T-helper 17 cell (primary cell): ENCODE measurements at places on chromosomes 7 and 10.

GRCh38 chr7:143979359-143979758 lies 20.8 kb upstream of the OR6B1 start:
- DNase-seq: no peak

DNA sequence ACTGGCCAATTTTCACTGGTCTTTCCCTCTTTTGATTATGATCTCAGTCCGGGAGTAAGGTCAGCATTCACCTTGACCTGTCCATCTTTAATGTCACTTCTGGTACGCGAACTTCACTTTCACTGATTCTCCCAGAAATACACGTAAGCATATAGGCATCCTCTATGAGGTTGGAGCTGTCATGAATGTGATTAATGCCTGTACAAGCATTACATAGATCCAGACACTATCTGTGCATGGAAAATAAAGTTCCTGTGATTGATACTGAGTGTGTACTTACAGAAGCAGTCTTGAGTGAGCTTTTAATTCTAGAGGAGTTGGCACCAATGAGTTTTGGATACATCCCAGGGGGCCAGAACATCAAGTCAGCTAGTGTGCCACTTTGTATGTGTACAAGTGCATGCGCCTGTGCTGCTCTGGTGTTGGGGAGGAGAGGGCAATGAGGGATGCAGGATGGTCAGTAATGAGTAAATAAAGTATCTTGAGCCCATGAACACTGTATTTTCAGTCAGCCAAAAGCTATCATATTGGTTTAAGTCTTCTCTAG lies 6.0 kb downstream of the PTPRZ1 start:
- DNase-seq: no peak

DNA sequence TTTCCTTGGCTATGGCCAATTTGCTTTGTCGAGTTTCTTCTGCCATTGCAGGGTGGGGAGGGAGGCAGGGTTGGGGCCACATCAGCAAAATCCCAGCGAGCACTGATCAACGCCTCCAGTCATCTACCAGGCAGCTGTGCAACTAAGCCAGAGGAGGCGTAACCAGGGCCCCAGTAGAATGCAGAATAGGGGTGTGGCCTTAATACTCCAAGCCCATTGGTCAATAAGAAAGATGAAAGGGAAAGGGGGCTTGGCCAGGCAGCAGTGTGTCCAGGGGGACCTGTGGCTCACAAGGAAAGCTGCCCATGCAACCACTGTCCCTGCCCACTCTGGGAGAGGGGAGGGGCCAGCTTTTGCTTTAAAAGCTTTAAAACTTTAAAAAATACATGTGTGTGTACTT lies 21.5 kb upstream of the GGCT start:
- no peak for DNase-seq

DNA sequence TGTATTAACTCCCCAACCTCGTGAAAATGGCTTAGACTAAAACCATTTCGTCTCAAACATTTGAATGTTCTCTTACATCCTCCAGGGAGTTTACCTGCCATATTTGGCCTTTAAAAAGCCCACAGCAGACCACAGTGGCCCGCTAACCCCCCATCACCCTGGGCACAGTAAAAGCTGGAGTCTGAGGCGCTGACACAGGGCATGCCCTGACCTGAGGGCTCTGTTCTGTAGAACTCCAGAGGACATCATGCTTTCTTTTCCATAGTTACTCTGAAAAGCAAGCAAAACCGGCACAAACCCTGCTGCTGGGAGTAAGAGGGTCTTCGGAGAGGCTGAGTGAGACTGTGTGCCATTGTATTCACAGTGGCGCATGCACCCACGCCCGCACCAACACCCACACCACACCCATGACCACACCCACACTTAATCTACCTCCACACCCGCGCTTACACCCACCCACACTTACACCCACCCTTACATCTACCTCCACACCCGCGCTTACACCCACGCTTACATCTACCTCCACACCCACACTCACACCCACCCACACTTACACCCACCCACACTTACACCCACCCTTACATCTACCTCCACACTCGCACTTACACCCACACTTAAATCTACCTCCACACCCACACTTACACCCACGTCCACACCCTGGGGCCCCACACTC lies 32.1 kb downstream of the LRRC27 start:
- DNase-seq: no peak

DNA sequence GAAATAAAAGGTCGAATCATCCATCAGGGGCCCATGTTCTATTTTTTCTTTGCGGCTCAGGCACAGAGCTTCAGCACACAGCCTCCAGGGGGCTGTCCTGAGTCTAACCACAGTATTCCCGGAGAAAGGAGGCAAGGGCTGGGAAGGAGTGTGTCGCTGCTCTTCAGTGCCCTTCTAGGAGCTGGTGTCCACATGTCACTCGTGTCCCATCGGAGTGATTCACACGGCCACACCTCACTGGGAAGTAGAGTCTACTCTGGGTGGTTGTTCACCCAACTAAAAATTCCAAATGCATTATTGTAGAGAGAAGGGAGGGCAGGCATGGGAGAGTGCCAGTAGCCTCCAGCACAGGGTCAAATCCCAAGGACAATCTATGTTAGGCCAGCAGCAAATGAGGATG lies 114.8 kb upstream of the LANCL2 start:
- no peak for DNase-seq

GRCh38 chr10:51251110-51251509 lies 176.8 kb downstream of the PRKG1 start:
- DNase-seq: no peak

DNA sequence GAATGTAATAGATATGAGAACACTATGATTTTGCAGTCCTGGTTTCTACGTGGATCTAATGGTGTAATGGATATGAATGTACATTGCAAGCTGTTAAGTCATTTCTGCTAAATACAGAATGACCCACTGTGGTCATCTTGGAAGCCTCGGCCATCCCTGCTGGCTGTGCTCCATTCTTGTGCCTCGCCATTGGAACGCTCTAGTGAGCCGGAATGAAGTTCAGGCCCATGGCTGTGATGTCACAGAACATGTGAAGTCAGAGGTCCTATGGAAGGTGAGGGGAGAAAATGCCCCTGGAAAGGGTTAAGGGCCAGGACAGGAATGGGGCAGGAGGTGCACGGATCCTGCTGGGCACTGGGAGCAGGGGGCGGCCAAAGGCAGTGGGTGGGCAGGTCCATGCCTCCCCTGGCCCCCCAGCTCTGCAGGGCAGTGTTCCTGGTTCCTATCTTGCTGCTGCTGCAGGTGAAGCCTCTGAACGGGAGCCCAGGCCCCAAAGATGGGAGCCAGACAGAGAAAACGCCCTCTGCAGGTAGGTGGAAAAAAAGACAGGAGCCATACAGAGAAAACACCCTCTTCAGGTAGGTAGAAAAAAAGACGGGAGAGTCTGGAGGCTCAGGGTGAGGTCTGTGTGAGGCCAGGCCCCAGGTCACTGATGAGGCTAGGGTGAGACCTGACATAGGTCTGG lies at the start of gene LLCFC1:
Gene LLCFC1, plus strand, starts transcription at position 259 of the 685 bp plus-strand sequence. Its CDS starts 138 bp downstream, at position 397.
- DNase-seq: no peak

DNA sequence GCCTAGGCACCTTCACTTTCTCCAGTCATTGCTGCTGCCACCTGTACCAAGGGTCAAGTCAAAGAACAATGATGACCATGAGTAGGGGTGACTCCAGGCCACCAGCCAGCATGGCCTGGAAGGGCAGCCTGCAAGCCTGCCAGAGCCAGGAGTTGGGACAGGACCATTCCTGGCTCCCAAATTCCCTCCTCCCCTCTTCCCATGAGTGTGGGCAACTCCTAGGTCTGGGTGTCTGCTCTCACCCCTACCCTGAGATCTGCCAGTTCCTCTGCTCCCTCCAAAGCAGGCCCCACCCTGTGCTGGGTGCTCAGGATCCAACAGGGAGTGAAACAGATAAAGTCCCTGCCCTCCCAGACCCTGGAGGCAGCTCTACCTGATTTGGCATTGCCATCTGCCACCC lies 125.8 kb upstream of the NANOS1 start:
- DNase-seq: no peak

DNA sequence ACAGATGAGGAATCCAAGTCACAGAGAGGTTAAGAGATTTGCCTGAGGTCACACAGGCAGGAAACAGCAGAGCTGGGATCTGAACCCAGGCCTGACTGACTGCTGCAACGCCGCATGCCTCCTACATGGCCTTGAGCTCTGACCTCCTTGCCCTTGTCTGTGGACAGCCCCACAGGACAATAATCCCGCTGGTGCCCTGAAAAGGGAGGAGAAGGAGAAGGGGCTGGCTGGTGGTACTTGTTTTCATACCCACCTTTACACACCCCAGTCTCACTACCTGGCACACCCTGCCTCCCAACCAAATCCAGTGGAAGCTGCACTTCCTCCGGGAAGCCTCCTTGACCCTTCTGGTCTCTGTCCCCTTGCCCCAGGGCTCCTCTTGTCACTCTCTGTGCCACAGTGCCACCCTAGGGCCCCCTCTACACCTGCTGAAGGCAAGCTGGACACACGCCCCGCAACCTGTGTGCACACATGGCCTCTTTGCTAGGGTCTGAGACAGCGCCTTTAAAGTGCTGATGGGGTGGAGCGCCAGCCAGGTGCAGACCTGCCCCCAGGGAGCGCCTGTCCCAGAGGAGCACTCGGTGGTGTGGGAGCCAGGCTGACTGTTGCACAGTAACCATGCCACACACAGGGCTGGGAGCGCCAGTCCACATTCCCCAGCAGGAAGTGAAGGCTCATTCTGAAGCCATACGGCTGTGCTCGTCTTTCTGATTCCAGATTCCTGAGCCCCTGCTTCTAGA lies 38.6 kb downstream of the ZCCHC24 start:
- no peak for DNase-seq

- no peak for DNase-seq
Observed at GRCh38 chr10:64037071-64037661, 516.0 kb downstream of the REEP3 start.

GRCh38 chr7:35714407-35714806 lies 19.5 kb upstream of the HERPUD2 start:
- DNase-seq: no peak

DNA sequence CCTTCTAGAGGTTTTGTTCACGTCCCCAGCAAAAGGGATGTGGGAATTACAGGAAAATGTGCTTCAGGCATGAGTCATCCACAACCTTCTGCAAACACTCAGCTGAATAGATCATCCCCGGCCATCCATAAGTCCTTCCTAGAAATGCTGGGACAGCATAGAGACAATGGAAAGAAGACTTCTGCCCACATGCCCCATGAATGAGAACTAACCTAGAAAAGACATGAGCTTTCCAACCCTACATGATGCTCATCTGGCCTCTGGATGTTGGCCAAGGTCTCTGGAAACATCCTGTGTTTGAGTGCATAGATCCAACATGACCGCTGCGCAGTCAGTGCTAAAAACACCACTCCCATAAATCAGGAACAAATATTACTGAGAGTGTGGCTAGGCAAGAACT lies 277.5 kb downstream of the PLXNA4 start:
- no peak for DNase-seq

- DNase-seq: no peak
Observed at GRCh38 chr10:51158832-51159231, 84.5 kb downstream of the PRKG1 start.
